ENCODE measurements at places on chromosomes 5 and 9.

GRCh38 chr9:34665067-34665380 is 2.6 kb upstream of the CCL27 start:
- DNase-seq = no peak

DNA sequence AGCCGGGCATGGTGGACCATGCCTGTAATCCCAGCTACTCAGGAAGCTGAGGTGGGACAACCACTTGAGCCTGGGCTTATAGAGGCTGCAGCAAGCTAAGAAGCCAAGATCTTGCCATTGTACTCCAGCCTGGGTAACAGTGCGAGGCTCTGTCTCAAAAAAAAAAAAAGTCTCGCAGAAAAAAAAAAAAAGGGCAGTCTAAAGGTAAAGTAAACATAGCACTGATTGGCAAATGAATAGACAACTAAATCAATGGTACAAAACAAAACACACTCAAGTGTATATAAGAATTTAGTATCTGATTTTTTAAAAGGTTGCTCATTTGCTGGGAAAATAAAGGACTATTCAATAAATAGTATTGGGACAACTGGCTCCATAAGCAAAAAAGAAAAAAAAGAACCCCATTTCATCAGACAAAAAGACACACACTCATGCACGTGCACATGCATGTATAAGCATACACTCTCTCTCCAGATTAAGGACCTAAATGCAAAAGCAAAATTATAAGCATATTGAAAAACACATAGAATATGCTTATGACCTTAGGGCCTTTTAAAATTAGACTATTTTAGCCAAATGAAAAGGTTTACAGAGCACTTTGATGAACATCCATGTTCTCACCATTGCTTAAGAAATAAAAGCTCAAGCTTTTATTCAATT is 5.7 kb downstream of the IL6ST start:
- no peak for DNase-seq

DNA sequence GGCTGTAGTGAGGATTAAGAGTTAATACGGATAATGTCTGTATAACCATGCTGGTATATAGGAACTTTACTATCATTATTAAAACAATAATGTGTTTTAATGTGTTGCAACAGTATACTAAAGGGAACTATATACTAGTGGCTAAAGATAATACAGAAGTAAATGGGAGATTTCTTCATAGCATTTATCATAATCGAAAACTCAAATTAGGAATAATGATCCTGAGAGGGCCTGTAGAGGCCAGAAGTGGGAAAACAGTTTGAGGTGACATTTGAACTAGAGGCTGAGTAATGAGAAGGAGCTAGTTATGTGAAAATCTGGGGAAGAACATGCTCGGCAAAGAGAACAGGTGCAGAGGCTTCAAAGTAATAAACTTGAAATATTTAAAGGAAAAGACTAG is 2.9 kb downstream of the TCERG1 start:
- no peak for DNase-seq

- no peak for DNase-seq
Measured at GRCh38 chr5:178308541-178309092, 76.0 kb upstream of the PHYKPL start.

GRCh38 chr5:57137401-57137800 is 36.5 kb upstream of the GPBP1 start:
- no peak for DNase-seq

GRCh38 chr5:163887854-163888253 is 382.4 kb downstream of the MAT2B start:
- DNase-seq = no peak

All from activated B cell treated with CpG ODN at 0.5 μM for 24 hours (primary cell).